H9 (cell line): ENCODE measurements at places on chromosomes 1 and 21. TPM values are rescaled to one million over a fixed set of nuclear protein-coding genes. Genes with fewer than 3 reads are reported as not detected.
A peak's percentile ranks its signal among the peaks of the same experiment; 100 is the strongest.

DNA sequence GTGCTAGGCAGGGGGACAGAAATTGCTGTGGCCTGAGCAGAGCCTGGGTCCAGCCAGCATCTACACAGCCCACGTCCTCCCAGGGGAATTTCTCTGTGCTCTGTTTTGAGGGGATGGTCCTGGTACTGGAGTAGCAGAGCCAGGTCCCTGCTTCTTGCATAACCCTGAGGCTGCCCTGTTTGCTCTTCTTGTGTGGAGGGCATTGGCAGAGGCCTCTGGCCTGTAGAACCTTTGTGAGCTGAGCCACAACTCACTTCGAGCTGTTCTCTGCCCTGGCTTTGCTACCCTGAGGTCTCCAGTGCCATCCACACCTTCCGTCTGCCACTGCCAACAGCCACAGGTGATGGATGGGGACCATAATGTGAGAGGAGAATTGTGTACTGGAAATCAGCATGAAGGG, 101.9 kb downstream of the KCNJ15 start:
- no peak for DNase-seq

GRCh38 chr1:96059276-96059675, 662.3 kb upstream of the PTBP2 start:
- DNase-seq: no peak

- no peak for DNase-seq
These were observed 3.3 kb upstream of the CACYBP start for GRCh38 chr1:174996476-174996875.

DNA sequence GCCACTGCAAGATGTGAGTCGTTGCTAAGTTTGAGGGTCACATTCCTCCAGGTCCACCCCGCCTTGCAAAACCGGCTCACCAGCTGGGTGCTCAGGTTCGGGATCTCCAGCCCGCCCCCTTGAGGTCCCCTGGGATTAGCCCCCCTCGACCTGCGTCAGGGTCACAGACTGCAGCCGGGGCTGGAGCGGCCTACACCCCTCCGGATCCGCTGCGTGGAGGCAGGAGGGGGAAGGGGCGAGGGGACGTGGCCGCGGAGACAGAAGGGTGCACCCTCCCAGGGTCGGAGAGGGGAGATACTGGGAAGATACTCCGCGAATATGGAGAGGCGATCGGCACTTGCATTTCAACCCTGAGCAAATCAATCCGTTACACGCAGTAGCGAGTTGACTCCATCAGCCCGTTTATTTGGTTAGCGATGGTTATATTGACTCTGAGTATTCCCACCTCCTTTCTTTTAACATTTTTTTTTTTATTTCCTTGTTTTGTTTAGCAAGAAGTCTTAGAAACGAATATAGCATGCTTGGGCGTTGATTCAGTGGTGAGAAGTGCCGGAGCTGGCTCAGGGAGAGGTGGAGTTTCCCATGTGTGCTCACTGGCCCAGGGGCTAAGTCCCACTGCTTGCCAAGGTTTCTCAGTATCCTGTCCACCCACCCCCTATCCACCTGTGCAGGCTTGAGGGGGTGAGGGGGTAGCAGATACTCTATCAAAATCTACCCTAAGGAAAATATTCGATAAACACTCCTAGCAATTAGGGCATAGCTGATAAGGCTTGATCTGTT, 997 bp downstream of the IFNAR2 start:
- DNase-seq: peak; percentile 73

AMY1A gene
- not detected in 2 replicates for total RNA-seq

SORT1 gene
- 41.5 and 47.9 TPM in 2 replicates for total RNA-seq

- no peak for DNase-seq
These were observed 16.6 kb upstream of the S1PR1 start for GRCh38 chr1:101219924-101220870.

- no peak for DNase-seq
These were observed 243.6 kb downstream of the TNR start for GRCh38 chr1:175499595-175500382.

DNA sequence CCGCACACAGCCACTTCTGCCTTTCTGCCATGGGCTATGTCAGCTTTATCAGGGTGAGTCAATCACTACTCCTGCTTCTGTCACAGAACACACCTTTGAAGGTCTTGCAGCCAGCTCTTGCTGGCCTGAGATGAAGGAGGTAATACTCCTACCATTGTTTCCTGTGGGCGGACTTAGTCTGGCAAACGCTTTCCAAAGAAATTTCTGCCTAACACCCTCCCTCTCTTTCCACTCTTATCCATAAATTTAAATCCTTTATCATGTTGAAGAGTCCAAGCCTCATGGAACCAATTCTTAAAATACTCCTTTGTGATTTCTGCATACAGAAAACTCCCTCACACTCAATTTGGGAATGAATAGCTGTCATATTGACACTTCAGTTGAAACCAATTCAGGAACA, 633.1 kb upstream of the CHRM3 start:
- DNase-seq: no peak

CYP4Z1 gene
- total RNA-seq: not detected in 2 replicates

KRTAP10-2 gene
- total RNA-seq: not detected in 2 replicates

GRCh38 chr21:29130270-29130969, at the start of gene MAP3K7CL:
MAP3K7CL (plus strand) TSS chr21:29130644; CDS start chr21:29133345, 2,701 bp downstream.
- DNase-seq: no peak

DNA sequence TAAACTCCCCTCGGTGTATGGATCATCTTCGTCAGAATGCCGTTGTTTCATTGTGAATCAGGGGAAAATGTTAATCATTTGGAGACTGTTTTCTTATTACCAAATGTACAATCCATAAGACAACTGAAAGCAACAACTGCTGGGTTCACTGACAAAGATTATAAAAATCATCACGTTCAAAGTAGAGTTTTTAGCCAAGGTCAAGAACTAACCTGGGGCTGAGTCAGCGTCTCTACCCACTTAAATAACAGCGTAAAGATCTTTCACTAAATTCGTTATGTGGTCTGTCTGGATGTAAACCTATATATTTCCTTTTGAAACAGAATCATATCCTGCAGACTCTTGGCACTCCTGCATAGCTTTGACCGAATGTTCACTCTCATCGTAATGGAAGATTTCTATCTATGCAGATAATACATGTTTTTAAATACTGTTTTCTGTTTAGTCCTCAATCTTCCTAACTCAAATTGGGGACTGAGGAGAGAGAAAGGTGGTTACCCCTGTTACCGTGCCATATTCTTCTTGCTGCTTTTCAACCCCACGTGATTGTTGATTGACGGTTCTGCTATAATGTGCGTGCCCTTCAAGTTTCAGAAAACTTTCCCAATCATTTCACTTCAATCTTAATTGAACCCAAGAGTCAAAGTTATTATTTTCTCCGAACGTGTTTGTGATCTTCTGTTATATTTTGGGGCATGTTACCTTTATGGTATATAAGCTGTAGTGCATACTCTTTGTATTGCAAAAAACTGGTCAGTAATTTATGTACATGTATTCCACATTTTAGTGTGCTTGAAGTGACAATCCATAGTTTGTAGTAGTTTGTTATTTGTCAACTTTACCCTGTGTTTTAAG, 15.6 kb upstream of the NCMAP start:
- no peak for DNase-seq

- peak; percentile 79 for DNase-seq
These were observed 612.9 kb downstream of the PTPRU start for GRCh38 chr1:29849038-29849750.

EDN2 gene
- total RNA-seq: 0.22 and 0.24 TPM in 2 replicates

- peak; percentile 65 for DNase-seq
These were observed at the start of gene LRRC7 for GRCh38 chr1:69567652-69568420. LRRC7 (plus strand) TSS chr1:69567922; CDS start chr1:69568640, 718 bp downstream.

- DNase-seq: no peak
These were observed 116.0 kb downstream of the NOS1AP start for GRCh38 chr1:162185314-162186025.

- DNase-seq: no peak
These were observed 11.7 kb downstream of the ADPRS start for GRCh38 chr1:36100376-36100775.

RHCE gene
- 0.26 and 0.90 TPM in 2 replicates for total RNA-seq

DNA sequence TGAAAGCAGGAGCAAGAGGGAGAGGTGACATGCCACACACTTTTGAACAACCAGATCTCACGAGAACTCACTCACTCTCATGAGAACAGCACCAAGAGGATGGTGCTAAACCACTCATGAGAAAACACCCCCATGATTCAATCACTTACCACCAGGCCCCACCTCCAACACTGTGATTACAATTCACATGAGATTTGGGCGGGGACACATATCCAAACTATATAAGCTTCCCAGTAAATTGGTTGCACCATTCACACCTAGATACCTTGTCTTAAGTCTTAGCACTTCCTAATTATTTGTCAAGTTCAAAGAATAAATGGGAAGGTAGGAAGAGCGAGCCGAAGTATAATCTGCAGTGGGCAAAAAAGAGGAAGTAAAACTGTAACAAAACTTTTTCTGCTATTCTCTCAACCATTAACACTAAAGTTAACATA, 34.3 kb downstream of the AMY1C start:
- no peak for DNase-seq

- DNase-seq: peak; percentile 57
These were observed 2.0 kb downstream of the GPR88 start for GRCh38 chr1:100539836-100540536.

DNA sequence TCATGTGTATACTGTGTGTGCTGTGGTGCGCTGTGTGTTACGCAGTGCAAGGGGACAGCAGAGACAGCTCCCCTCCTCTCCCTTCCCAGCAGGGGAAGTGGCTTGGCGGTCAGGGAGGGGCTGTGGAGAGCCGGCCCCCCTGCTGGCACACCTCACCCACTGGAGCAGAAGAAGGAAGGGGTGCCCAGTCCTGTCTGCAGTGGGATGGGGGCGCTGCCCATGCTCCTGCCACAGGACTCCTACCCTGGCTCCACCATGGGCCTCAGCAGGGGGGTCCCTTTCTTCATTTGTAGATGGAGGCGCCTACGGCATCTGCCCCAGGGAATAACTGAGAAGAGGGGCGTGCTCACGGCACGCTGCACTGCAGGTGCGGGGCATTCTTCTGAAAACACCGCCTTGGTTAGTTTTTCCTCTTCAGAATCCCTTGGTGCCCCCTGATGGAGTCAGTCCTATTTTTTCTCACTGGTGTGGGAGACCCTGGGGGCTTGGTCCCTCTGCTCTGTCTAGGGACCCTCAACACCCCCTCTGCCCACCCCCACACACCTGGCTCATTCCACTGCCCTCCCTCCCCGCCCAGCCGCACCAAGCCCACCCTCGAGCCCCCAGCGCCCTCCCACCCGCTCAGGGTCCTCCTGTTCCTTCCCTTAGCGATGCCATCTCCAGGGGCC, 13.8 kb upstream of the LDLRAP1 start:
- no peak for DNase-seq

GRCh38 chr1:109929170-109929569, 18.5 kb downstream of the CSF1 start:
- peak; percentile 17 for DNase-seq

GRCh38 chr1:8874230-8875201, 4.0 kb downstream of the ENO1 start:
- no peak for DNase-seq

DNA sequence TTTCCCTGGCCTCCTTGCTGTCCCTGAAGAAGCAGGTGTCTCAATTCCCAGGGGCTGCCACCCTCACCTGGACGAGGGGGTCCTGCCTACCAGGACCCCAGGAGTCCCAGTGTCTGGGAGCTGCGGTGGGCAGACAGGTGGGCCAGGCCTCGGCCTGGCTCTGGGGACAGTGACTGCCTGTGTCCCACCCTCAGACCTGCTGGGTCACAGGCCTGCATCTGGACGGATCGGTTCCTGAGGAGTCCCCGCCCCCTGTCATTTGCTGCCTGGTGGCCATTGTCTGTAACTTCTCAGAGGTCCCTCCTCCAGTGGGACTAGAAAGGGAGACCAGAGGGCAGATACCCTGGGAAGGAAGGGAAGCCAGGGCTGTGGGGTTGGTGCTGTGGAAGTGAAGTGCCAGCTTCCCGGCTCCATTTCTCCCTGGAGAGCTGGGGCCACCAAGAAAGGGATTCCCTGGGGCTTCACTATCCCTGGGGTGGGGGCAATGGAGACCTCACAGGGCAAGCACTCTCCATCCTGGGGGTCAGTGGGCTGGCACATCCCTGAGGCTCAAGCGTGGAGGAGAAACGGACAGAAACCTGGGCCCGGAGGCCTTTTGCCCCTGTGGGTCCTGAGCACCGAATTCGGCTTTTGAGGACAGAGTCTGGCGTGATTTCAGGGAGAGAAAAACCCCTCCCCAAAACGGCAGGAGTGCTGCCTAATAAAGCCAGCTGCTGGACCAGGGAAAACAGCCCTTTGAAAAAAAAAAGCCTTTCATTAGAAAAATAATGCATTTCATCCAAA, 157.3 kb downstream of the PEX14 start:
- DNase-seq: no peak

DNA sequence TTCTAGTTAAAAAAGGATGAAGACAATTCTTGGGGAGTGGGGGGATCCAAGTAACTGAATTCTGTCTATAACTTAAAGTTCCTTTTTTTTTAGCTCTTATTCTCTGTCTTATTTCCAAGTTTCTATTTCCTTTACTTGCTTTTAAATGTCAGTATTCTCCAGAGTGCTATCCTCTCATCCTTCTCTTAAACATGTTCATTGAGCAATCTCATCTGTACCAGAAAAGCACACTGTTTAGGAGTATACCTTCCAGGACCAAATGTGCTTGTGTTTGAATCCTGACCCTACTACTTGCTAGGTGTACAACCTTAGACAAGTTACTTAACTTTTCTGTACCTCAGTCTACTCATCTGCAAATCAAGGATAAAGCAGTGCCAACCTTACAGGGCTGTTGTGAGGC, 50.1 kb downstream of the AKT3 start:
- no peak for DNase-seq

PGBD5 gene
- 19.0 and 19.1 TPM in 2 replicates for total RNA-seq
